ENCODE measurements at places on chromosomes 6 and 20. TPM values are rescaled to one million over a fixed set of nuclear protein-coding genes. Genes with fewer than 3 reads are reported as not detected.

Gene CHRNA4
- not detected for total RNA-seq

Gene LGSN
- under 0.01 TPM for total RNA-seq

Gene TGM2
- 58.6 TPM for total RNA-seq

Gene BPIFB4
- total RNA-seq: not detected

Gene ENPP1
- total RNA-seq: 13.1 TPM

Gene WFDC10B
- total RNA-seq: not detected

Gene SLC17A3
- not detected for total RNA-seq

Gene ZNF831
- not detected for total RNA-seq

Gene ARHGAP18
- total RNA-seq: 38.3 TPM

Gene MCHR2
- total RNA-seq: not detected

Gene DLK2
- total RNA-seq: under 0.01 TPM

Gene ABCF1
- total RNA-seq: 35.5 TPM

Gene WFDC5
- total RNA-seq: not detected

Gene PCSK2
- total RNA-seq: not detected

Gene RAET1L
- not detected for total RNA-seq

Gene MDFI
- total RNA-seq: 3.3 TPM

Gene RTF2
- total RNA-seq: 86.3 TPM

Gene RRAGD
- total RNA-seq: 1.8 TPM

Gene ANKRD66
- not detected for total RNA-seq

Gene PTCRA
- not detected for total RNA-seq

Gene ZNF217
- total RNA-seq: 22.0 TPM

Gene TAF8
- 13.9 TPM for total RNA-seq
